ENCODE measurements at places on chromosomes 4 and X.
A peak's percentile ranks its signal among the peaks of the same experiment; 100 is the strongest.

GRCh38 chr4:38495446-38495845 is 168.6 kb upstream of the KLF3 start:
- no peak for DNase-seq

GRCh38 chrX:42996861-42997260 is 218.9 kb upstream of the PPP1R2C start:
- no peak for DNase-seq

DNA sequence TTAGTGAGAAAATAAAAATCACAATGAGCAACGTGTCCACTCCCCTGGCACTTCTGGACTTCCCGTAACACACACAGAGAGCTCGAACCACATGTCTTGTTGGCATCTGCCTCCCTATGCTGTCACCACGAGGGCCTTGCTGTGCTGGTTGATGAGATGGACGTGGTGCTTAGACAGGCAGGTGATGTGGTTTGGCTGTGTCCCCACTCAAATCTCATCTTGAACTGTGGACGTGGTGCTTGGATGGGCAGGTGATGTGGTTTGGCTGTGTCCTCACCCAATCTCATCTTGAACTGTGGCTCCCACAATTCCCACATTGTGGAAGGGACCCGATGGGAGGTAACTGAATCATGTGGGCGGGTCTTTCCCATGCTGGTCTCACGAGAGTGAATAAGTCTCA is 40.0 kb downstream of the FGFRL1 start:
- DNase-seq: no peak

DNA sequence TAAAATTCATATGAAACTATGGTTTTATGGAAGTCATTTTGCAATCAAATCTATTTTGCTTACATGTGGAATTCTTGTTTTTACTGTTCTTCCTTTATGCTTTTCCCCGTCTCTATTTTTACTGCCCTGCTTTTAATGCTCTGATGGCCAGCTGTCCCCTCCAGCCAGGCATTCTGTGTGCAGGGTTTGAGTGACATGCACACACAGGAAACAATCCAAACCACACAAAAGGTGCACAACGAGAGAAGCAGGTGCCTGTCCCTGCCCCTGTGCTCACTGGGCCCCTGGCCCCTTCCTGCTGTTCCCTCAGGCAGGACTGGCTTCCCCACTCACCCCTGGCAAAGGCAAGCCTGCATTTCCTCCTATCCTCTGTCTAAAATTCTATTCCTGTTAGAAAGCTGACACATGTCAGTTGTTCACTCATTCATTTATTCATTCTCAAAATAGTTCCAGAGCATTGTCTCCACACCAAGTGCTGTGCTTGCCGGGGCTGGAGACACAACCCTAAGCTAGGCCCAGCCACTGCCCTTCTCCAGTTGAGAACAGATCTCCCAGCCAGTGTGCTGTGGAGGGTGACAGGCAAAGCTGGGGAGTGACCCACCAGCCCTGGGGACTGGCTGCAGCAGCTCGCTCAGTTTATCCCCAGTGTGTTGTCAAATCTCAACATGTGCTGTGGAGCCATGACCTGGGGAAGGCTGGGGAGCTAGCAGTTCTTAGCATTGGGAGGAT is 346.3 kb downstream of the FBXW7 start:
- DNase-seq: no peak

- DNase-seq: no peak
Observed at GRCh38 chr4:99157478-99157935, 13.4 kb upstream of the ADH4 start.

- DNase-seq: no peak
Observed at GRCh38 chrX:10833299-10834169, 213.1 kb upstream of the MID1 start.

GRCh38 chrX:71609095-71609750 is 9.1 kb downstream of the CXCR3 start:
- DNase-seq: no peak

DNA sequence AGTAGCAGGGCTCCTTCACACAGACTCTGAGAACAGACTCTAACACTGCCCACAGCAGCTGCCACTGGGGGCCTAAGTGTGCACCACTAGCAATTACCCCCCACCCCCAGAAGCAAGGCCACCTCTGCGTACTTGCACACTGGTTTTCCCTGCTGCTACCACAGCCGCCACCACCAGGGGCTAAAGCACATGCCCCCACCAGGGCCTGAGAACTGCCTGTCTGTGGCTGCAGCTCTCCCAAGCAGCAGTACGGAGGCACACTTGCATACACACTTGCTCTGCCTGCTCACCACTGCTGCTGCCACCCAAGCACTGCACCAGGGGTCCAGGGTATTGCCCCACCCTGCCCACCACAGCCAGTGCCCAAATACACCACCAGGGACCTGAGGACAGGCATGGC is 59.6 kb downstream of the SCML2 start:
- DNase-seq: no peak

- DNase-seq: no peak
Observed at GRCh38 chr4:159003420-159004253, 99.2 kb upstream of the RAPGEF2 start.

DNA sequence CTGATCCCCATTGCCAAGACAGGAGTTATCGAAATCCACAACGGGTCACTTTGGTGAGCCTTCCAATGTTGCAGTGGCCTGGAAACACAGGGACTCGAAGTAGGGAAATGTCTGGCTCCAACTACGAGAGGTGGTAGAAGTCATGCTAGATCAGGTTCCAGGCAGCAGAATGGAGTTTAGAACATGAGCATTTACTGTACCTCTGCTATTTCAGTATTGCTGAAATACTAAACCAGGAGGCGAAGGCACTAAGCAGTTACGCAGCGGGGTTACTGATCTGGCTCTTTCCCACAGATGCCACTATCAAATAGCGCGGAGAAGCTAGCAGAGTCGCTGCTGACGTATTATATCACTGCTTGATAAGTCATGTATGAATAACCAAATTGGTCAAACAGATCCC is 56.3 kb downstream of the PTCHD1 start:
- no peak for DNase-seq

- no peak for DNase-seq
Observed at GRCh38 chrX:133550665-133551485, 135.6 kb upstream of the GPC4 start.

- DNase-seq: no peak
Observed at GRCh38 chr4:78578674-78579425, 27.3 kb downstream of the ANXA3 start.

DNA sequence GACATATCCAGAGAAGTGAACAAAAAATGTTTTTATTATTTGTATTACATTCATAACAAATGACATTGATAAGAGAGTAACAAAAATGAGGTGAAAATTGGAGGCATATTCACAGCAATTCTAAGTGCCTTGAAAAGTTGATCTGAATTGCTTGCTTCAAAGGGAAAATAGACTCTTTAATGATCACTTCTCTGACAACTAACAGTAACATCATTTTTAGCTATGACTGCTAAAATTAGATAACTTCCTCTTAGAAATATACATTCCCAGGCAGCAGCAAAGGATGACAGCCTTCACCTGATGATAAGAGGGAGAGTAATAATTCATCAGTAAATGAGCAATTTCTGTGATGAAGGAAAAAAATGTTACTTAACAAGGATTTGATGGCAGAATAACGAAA is 472.5 kb downstream of the PCDH10 start:
- DNase-seq: no peak

DNA sequence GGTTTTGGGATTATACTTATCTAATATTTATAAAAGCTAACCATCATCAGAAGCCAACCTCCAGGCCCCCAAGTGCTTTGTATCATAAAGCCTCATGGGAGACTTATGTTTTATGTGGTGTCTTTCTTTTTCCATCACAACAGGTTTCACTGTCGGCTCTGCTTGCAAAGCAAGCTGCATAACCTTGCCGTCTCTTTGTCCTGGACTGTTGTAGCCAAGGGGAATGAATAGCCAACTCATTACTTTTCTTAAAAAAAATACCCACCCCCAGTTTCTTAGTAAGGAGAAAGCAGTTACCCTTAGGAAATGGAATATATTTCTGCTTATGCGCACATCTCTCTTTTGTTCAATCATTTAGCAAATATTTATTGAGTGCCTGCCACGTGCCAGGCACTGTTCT is 40.7 kb downstream of the FAM184B start:
- DNase-seq: no peak

- no peak for DNase-seq
Observed at GRCh38 chr4:83860200-83860599, 324.3 kb downstream of the GPAT3 start.

DNA sequence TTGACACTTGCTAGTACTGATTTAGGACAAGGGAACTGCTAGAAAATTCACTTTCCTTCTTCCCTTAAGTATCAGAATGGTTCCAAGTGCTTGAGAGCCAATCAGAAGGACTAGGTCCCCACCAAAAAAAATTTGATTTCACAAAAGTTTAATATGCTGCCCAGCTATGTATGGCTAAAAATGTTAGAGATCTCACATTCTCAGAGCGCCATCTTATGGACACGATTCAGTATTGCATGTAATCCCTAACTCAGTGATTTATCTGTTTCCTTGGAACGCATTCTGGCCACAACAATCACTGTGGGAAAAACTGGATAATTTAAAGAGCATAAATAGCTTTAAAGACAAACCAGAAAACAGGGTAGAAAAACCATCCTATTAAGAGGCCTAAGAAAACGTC is 255.1 kb upstream of the GPC4 start:
- no peak for DNase-seq

GRCh38 chr4:6506616-6507140 is 34.3 kb upstream of the PPP2R2C start:
- DNase-seq: no peak

- no peak for DNase-seq
Observed at GRCh38 chrX:56744996-56745395, 16.0 kb downstream of the NBDY start.

GRCh38 chrX:129585691-129586090 is 45.6 kb downstream of the OCRL start:
- DNase-seq: no peak

GRCh38 chrX:104670051-104670450 is 104.1 kb downstream of the IL1RAPL2 start:
- no peak for DNase-seq

- DNase-seq: no peak
Observed at GRCh38 chr4:1536579-1537409, 130.6 kb upstream of the NKX1-1 start.

DNA sequence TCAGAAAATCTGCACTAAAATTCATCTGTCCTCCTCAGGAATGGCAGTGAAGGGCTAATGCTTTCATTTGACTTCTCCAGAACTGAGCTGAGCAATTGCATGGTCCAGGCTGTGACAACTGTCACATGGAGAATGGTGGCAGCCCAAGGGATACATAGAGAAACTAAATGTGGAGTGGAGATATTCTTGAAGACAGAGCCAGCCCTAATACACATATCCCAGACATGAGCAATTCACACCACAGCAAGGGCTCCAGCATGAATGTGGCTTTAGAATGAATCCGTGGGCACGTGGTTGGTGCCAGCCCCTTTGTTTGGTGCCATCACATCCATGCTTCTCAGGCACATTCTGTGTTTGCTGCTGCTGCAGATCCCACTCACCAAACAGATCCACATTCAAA is 121.6 kb upstream of the MXRA5 start:
- no peak for DNase-seq

GRCh38 chr4:18440527-18441202 is 419.1 kb upstream of the LCORL start:
- no peak for DNase-seq

GRCh38 chr4:162265802-162266201 is 102.0 kb upstream of the FSTL5 start:
- no peak for DNase-seq

DNA sequence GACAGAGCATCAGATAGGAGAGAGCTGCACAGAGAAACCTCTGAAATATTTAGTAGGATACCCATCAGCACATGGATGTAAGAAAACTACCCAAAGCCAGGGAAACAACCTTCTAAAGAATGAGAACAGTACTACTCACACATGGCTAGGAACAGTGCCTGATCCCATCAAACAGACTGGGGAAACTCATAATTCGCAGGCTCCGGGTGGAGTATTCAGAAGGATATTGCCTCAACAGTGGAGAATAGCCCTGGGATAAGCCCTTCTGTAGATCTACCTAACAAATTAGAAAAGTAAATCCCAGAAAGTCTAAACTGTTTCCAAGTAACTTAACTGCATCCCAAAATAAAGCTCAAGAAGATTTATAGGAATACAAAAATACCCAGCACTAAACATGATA is 17.8 kb downstream of the RCHY1 start:
- DNase-seq: no peak

DNA sequence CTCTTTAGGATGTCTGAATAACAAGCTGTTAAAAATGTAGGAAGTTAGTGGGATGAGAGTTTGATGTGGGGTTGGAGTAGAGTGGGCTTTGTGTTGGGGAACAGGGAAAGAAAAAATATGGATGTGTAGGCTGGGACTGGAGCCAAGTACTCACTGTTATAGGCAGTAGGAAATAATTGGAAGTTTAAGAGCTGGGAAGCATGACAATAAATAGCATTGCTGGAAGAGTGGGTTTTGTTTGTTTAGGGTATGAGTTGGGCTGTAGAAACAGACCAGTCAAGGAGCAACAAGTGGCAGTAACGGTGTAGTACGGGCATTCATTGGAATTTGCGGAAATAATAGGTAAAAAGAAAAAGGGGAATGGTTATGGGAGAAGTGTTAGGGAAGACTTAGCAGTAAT is 81.6 kb downstream of the KDM6A start:
- no peak for DNase-seq

DNA sequence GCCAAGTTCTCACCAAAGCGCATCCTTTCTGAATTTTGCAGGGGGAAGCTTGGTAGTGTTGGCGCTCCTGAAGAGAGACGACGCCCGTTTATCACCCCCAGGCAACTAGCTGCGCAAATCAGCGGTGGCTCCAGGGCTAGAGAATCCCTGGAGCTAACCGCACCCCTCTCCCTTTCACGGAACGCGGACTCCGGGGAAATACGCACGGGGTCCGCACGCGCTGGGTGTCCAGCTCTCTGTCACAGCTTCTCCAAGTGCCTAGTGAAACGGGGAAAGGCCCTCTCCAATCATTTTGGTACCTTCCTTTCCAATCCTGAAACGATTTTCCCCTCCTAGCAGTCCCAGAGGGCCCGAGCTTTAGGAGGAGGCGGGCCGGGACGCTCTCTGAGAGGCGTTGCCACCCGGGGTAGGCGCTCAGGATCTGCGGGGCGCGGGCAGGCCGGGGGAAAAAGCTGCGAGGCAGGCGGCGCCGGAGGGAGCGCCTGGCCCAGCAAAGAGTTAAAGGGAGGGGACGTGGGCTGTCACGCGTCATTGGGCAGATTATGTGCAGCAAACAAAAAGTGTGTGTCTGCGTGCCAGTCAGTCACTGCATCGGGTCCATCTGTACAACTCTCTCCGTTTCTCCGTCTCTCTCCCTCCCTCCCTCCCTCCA is at the start of gene PRDM8:
PRDM8 (plus strand) TSS at position 582 of the 652 bp plus-strand sequence. CDS start 2,578 bp downstream, outside the sequence.
- peak; percentile 56 for DNase-seq

DNA sequence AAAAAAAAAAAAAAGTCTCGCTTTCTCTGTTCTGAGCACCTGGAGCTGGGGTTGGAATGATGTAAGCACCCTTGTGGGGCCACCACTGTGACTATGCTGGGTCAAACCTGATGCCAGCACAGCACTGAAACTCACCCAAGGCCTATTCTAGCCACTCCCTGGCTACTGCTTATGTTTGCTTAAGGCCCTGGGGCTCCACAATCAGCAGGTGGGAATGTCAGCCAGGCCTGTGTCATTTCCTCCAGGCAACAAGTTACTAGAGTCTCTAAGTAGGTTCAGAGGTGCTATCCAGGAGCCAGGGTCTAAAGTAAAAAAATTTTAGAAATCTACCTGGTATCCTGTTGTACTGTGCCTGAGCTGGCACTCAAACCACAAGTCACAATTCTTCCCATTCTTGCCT is 1306.8 kb downstream of the STIM2 start:
- no peak for DNase-seq
